ENCODE measurements at places on chromosomes 1 and 21. TPM values are rescaled to one million over a fixed set of nuclear protein-coding genes. Genes with fewer than 3 reads are reported as not detected.

The LMX1A gene
- not detected for total RNA-seq

The CDK18 gene
- total RNA-seq, result 1.3 TPM

The KCNN3 gene
- total RNA-seq, result 0.07 TPM

The TNFAIP8L2 gene
- not detected for total RNA-seq

All from A549 treated with RU486 at 1 μM for 4 hours (cell line).